ENCODE measurements at places on chromosomes 6 and 20. TPM values are rescaled to one million over a fixed set of nuclear protein-coding genes. Genes with fewer than 3 reads are reported as not detected.

Gene ATP6V1G2
- total RNA-seq, result 0.18 TPM

Gene CCN5
- not detected for total RNA-seq

Gene PABPC1L
- total RNA-seq, result 13.6 TPM

Gene TRAPPC3L
- 0.34 TPM for total RNA-seq

Gene ACTL10
- total RNA-seq, result 4.0 TPM

Gene ZNF334
- 0.73 TPM for total RNA-seq

Gene ADAT2
- 7.1 TPM for total RNA-seq

Gene TULP1
- total RNA-seq, result not detected

Gene RHAG
- total RNA-seq, result not detected

Gene RGS17
- total RNA-seq, result 8.6 TPM

Gene OPRL1
- total RNA-seq, result 4.5 TPM

Gene CTCFL
- not detected for total RNA-seq

All from glomerular endothelial cell (primary cell).